ENCODE measurements at places on chromosomes 7 and 10.
A peak's percentile ranks its signal among the peaks of the same experiment; 100 is the strongest.

DNA sequence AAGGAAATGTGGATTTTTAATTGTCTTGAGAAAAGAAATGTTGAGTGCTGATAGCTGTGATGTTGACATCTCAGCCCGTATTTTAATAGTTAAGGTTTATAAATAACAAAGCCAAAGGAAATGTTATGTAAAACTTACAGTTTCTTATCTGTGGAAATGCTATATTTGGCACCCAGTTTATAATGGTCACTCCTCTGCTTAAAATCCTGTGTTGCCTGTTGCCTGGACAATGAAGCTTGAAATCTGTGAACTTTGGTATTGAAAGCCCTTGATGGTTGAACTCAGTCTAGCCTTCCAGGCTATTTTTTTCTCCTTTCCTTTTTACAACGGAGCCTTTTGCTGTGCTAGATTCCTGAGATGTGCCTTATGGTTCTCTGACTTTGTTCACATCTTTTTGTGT, 46.5 kb downstream of the MCU start:
- no peak for DNase-seq

DNA sequence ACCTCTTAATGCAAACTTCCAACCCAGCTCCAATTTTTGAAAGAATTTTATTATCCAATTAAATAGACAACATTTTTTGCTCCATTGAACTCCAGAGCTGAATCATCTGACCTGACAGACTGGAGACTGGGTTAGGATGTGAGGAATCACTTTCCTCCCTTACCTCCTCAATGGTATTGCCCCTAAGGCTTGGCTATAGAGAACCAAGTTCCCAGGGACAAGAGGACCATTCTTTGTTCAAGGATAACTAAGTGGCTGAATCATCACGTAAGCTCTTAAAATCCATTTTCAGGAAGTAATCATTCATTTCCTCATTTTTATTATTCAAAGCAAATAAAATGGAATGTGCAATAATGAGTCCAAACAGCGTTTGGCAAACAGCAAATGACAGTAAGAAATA, 335.1 kb downstream of the GATA3 start:
- DNase-seq, result no peak

- peak; percentile 72 for DNase-seq
Observed at GRCh38 chr7:54788664-54789063, 29.7 kb upstream of the SEC61G start.

DNA sequence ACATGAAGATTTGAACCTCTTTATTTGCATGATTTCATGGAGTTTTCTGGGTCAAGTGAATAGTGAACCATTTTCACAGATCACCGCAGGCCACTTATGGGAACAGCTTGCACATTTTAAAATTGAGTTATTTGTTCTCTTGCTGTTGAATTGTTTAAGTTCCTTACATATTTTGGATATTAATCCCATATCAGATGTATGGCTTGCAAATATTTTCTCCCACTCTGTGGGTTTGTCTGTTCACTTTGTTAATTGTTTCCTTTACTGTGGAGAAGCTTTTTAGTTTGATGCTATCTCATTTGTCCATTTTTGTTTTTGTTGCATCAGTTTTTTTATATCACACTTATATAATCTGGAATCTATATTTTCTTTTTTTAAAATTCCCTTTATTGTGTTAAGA, 14.1 kb upstream of the ZC3HAV1L start:
- no peak for DNase-seq

GRCh38 chr7:105218215-105218614, 170.5 kb downstream of the SRPK2 start:
- DNase-seq, result no peak

DNA sequence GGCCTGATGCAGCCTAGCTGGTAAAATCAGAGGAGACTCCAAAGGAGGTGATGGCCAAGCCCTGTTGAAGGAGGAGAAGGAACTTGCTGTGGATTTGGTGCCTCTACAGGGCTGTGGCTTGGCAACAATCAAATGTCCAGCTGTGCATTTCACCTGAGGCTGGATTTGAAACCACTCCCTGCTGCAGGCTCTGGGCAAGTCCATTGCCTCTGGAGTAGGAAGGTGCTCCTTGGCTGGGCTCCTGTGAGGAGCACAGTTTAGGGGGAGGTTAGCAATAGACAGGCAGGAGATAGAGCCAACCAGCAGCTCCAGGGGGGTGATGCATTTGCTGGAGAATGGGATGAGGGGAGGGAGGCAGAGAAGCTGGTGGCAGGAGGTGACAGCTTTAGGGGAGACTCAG, 26.5 kb downstream of the CDH23 start:
- no peak for DNase-seq

DNA sequence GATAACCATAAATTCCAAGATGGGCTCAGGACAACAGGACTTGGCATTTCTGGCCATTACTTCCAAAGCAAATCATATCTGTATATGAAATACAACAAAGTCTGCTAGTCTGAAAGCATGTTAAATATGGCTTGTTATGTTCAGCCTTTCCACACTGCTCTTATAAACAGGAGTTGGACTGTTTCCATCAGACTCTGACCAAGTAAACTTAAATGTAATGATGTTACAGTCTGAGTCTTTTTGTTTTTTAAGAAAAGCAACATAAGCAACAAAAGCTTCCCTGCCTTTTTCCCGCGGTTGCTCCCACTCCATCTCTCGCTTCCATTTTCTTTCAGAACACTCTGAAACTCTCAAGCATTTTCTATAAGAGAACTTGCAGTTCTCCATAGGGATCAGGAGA, 8.1 kb upstream of the CDCA7L start:
- DNase-seq, result no peak

GRCh38 chr10:94493463-94493862, 52.1 kb upstream of the HELLS start:
- DNase-seq, result no peak

GRCh38 chr7:116340943-116341907, 130.9 kb downstream of the TES start:
- DNase-seq, result no peak

DNA sequence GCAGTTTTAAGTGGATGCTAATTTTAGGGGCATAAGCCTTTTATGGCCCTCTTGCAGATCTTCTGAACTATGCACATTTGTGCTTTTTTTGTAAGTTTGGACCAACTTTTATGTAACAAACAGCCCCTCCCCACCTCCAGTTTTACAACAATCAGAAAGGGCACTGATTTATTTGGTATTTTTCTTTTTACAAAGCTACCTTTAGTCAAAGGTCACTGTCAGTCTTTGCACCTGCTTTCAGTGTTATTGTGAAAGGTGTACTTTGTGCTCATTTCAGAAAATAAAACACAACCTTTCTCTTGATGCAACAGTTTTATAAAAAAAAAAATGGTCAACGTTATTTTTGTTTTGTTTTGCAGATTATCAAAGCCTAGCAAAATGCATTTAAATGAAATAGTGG, 39.2 kb downstream of the MPLKIP start:
- DNase-seq, result no peak

GRCh38 chr10:106874604-106874889, 290.0 kb downstream of the SORCS1 start:
- no peak for DNase-seq

DNA sequence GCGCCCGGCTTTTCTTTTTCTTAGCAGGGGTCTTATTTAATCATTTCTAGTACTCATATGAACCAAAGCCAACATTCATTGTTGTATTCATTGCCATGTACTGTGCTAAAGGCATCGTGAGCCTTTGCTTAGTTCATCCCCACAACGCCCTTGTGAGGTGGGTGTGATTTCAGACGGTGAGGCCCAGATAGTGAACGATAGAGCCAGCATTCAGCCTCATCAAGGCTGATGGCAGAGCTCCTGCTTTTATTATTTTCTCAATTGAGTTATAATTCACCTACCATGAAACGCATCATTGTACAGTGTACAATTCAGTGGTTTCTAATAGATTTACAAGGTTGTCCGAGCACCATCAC, 50.1 kb downstream of the HK1 start:
- DNase-seq, result no peak

DNA sequence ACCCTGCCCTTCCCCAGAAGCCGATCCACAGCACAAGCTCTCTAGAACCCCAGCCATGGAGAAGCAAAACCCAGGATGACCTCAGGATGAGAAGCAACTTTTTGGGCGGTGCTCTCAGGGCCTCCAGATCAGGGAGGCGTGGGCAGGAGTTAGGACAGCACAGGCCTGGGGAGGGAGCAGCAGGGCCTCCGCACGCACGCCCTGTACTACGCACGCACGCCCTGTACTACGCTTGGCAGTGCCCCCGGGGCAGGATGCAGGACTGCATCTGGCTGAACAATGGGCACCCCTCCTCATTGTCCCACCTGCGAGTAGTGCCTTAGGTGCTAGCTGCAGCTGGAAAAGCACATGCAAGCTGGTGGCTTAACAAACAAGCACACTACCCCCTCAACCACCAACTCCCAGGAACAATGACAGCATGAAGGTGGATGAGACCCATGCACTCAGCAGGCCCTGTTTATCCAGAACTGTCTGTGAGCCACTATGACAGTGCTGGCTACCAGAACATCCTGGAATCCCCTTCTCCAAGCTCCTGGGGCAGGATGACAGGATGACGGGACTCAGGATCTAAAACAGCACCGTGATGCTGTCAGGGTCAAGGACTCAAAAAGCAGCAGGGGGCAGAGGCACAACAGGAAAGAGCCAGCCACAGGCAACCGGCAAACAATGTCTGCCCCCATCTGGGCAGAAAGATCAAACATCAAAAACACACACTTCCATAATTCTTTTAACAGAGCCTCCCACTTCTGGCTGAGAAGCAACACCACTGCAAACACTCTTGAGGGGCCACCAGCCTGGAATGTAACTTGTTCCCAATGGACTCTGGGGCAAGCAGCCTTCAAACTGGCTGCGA, 11.8 kb downstream of the PODXL start:
- no peak for DNase-seq

GRCh38 chr10:59243611-59244195, 67.3 kb downstream of the PHYHIPL start:
- no peak for DNase-seq

DNA sequence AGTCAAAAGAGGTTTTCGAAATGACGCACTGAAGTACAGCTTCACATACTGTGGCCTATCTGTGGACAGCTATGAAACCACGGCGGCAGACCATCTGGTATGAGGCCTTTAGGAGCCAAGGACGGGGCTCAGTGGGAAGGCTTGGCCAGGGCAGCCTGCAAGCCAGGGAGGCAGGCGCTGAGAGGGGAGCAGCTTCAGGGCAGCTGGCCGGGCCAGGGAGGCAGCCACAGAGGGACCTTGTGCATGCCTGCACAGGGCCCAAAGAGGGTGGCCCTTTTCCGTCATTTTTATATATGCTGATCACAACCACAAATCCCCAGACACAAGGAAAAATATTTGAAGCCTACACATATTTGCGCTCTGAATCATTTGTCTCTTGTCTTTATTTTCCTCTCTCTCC, 13.5 kb downstream of the CALD1 start:
- DNase-seq, result no peak

- DNase-seq, result no peak
Observed at GRCh38 chr10:121260377-121260776, 337.9 kb downstream of the FGFR2 start.

DNA sequence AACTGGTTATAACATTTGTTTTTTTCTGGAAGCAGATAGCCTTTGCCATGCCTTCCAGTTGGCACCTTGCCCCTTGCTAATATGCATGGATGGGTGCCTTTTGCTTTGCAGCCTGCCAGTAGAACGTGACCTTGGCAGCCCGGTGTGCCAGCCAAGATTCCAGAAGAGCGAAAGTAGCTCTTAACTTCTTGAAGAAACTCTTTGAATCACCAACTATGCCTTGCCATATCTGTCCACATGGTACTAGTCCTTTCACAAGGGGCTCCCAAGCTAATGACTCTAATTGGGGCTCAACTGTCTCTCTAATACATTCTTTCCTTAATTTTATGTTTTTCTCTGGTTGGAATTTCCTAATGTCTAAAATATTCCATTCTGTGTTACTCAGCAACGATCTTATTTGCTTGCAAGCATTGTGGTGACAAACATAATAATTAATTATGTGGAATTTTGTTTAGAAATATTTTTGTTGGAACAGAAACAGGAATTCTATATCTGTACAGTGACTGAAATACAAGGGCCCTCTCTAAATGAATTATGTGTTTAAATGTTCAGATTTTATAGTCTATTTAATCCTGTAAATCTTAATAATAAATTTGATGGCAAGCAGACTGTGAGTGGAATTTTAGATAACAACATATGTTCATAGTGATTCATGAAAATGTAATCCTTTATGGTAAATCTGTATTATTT, 45.8 kb downstream of the HDAC9 start:
- peak; percentile 87 for DNase-seq

- DNase-seq, result no peak
Observed at GRCh38 chr10:70749756-70750155, 35.4 kb downstream of the TBATA start.

Measured in DMS79 treated with DMSO at 0.1 percent for 48 hours (cell line).